Activated CD4-positive, alpha-beta T cell treated with anti-CD3 and anti-CD28 coated beads, Interleukin-2, amount 50 U/mL, for 24 hours (primary cell): ENCODE measurements at places on chromosomes 4 and X.

GRCh38 chr4:140955641-140956040 is 177.6 kb downstream of the RNF150 start:
- DNase-seq: no peak

DNA sequence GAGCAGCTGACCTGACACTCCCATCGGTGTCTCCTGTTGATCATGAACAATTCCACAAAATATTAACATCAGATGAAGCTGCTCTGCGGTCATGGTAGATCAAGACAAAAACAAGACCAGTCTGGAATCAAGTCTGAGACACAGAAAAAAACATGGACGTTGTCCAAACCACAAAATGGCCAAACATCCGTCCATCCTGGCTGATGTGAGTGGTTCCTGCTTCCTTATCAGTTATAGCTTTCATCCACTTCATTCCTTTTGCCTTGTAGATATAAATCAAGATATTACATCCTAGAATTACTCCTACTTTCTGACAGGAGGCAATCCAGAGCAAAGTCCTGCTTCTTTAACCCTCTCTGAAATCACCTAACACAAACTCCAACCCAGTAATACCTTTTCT is 28.8 kb upstream of the PCSK1N start:
- DNase-seq: no peak

GRCh38 chrX:87706134-87706533 is 188.5 kb downstream of the KLHL4 start:
- no peak for DNase-seq

GRCh38 chr4:113397114-113397701 is 347.8 kb downstream of the ANK2 start:
- DNase-seq: no peak

- no peak for DNase-seq
Observed at GRCh38 chr4:79042079-79042674, 102.9 kb upstream of the PAQR3 start.

- no peak for DNase-seq
Observed at GRCh38 chrX:14712096-14712495, 160.8 kb downstream of the FANCB start.

GRCh38 chr4:84484236-84484635 is 14.9 kb downstream of the NKX6-1 start:
- no peak for DNase-seq

DNA sequence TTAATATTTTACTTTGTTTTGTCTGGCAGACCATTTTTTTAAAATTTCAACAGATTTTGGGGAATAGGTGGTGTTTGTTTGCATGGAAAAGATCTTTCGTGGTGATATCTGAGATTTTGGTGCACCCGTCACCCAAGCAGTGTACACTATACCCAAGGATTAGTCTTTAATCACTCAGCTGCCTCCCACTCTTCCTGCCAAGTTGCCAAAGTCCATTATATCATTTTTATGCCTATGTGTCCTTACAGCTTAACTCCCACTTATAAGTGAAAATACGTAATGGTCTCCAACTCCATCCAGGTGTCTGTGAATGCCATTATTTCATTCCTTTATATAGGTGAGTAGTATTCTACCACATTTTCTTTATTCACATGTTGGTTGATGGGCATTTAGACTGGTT is 281.7 kb upstream of the GK2 start:
- DNase-seq: no peak

DNA sequence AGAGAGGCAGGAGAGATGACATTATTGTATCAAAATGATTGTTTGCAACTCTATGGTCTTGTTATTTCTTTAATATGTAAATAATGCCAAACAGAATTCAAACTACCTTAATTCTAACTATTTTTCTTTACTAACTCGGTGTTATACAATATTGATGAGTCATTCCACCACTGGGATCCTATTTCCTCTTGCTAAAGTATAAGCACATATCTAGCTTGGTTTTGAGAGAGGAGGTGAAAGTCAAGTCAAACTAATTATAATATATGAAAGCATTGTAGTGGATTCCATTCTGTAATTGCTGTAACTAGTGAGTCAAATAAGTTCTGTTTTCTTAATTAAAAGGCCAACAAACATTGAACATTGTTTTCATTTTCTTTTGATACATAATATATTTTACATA is 837.6 kb downstream of the PDHA2 start:
- no peak for DNase-seq

- DNase-seq: no peak
Observed at GRCh38 chrX:9829308-9830267, 43.4 kb downstream of the SHROOM2 start.

- DNase-seq: no peak
Observed at GRCh38 chrX:45322820-45323219, 122.1 kb upstream of the DIPK2B start.

- no peak for DNase-seq
Observed at GRCh38 chr4:77930876-77931275, 68.2 kb downstream of the MRPL1 start.
